ENCODE measurements at places on chromosomes 1 and 21.

DNA sequence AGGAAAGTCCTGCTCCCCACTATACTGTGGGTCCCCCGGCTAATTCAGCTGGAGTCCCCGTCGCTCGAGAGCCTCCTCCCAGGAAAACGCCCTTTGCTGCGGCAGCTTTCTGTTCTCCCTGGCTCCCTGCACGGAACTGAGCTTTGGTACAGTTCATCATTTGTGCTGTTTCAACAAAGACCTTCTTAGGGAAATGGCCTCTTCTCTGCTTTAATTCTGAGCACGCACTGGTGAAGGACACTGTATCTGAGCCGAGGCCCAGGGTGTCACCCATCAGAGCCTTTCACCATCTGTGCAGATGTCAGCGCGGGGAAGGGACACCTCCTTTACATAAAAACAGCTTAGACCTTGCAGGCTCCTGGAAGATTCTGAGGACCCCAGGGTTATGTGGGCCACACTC lies 13.5 kb upstream of the PEX10 start:
- no peak for DNase-seq

- no peak for DNase-seq
Measured at GRCh38 chr1:46420533-46420915, 26.4 kb downstream of the FAAH start.

DNA sequence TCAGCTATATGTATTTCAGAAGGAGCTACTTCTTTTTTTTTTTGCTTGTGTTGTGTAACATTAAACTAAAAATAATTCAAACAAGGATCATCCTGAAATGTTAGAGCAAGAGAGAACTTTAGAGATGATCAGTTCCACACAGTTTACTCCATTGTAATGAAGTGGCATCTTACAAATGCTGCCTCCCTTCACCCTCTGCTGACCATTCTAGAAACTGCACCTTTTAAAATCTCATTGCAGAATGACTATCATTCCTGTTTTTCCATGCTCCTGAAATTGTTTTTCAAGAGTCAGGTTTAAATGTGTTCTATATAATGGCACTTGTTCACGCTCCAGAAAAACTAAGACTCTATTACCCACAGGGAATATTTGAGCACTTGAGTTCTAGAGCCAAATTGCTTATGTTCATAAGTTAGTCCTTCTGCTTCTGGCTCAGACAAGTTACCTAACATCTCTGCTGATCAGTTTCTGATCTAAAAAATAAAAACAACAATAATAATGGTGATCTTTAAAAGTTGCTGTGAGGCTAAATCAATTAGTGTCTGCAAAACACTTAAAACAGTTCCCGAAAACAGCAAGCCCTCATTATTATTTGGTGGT lies 21.5 kb upstream of the SLC44A5 start:
- peak; percentile 55 for DNase-seq

DNA sequence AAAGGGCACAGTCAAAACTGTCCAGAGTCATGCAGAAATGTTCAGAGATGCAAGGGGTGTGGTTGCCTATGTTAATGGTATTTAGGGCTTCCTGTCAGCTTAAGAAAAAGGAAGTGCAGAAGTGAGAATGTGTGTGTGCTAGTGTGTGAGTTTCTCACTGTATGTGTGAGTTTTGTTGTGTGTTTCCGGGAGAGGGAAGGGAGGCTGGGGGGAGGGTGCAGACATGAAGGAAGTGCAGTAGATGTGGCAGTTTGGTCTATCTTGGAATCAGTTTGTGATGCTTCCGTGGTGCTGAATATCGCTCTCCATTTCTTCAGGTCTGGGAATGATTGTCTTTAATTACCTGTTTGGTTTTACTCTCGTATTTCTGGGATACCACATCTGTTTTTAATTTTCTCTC lies 16.5 kb upstream of the ATP6V1G3 start:
- no peak for DNase-seq

GRCh38 chr1:21567241-21568005 lies 58.2 kb downstream of the ALPL start:
- DNase-seq, result no peak

GRCh38 chr1:177784409-177784808 lies 185.4 kb downstream of the SEC16B start:
- DNase-seq, result no peak

- no peak for DNase-seq
Measured at GRCh38 chr1:119254067-119254720, 113.7 kb upstream of the WARS2 start.

DNA sequence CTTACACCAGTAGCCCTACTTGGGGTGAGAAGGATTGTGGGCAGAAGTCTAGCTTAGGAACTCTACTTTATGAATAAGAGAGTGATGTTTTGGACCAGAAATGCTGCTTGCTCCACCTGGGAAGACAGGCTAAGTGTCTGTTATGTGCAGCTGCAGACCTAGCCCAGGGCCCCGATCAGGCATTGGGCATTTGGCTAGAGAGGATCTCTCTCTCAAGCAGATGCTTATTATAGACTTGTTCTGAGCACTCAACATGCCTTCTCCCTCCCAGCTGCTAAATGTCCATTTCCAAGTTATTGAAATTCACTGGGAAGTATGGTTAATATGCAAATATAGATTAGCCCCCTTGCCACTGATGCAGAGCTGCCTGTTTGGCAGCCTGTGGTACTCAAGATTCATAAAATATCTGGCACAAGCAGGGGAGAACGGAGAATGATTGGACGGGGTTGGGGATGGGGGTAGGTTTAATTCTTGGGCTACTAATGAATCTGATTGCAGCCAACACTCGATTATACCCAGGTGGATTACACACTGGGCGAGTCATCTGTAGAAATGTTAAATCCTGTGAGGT lies 115.9 kb downstream of the KCND3 start:
- no peak for DNase-seq

DNA sequence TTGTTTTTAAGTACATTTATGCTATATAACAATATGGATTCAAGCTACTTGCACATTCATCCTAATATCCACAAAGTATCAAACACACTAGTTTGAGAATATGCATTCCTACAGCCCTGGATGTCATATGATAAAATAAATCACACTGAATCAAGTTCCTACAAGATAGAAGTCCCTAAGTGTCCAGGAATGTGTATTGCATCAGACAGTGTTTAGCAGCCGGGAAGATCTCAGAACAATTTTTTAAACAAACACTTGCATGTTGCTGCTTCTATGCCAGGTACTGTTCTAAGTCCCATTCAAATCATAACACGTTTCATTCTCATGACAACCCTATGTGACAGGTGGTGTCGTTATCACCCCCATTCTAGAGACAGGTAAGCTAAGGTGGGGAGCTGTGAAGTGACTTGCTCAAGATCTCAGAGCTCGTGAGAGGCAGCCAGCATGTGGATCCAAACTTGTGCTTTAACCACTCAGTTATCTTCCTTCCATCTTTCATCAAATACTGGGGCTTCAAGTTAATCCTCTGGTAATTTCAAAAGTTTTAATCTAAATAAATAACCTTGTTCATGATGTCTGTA lies 68.3 kb upstream of the KIF26B start:
- no peak for DNase-seq

DNA sequence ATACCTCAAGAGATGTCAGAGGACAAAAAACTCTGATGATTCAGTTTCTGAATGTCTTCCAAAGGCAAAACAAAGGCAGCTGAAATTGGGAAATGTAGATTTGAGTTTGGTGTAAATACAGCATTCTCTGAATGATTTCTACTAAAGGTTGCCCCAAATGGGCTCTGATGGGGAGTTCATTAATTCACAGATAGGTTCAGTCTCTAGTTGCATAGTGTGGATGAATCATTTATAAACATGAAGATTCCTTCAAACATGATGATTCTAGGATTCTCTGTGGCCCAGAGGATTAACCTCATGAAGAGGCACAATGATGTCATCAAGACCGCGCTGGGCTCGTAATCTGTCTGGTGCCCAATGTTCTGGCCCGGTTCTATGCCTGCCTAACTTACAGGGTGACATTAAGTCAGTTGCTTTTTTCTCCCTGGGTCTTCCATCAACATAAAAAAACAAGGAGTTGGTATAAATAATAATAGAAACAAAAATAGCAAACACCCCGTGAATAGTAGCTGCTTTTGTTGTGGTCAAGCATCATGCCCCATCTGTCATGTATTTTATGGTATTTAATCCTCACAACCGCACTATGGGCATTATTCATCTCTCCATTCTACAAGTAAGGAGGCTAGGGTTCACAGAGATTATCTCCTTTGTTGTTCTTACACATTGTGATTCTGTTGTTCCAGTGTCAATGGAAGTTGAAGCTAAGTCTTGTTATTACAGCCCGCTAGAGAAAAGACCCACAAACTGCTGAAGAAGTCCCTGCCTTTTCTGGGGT lies 509.6 kb upstream of the USP24 start:
- DNase-seq, result no peak

GRCh38 chr21:45136927-45137611 lies 62.7 kb downstream of the ADARB1 start:
- peak; percentile 36 for DNase-seq

DNA sequence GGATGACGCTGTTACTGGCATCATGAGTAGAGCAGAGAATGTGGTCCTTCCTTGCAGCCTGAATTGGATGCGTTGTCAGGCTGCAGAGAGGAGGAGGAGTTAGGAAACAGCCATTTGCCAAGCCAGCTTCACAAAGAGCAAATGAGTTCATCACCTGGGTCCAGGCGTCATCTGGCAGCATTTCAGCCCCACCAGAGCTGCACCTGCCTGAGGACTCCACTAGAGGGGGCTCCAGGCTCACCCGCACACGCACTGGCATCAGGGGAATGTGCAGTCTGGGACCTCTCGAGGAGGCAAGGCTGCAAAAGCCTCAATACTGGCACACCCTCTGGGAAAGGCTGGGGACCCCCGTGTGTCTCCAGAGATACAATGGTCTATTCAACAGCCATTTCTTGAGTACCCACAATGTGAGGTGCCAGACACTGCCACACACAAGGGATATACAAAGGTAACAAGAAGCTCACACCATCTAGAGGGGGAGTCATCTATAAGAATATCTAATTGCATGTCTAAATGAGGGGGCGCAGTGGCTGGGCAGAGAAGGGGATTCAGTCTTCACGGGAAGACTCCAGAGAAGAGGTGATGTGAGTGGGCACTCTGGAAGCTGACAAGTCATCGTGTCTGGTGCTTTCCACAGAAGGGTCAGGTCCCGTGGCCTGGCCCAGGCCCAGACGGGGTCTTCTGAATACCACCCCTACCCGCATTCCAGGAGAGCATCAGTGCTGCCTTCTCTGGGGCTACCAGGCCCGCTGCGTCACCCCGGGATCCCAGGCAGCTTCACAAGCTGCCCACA lies 53.5 kb upstream of the CNTN2 start:
- peak; percentile 1 for DNase-seq

DNA sequence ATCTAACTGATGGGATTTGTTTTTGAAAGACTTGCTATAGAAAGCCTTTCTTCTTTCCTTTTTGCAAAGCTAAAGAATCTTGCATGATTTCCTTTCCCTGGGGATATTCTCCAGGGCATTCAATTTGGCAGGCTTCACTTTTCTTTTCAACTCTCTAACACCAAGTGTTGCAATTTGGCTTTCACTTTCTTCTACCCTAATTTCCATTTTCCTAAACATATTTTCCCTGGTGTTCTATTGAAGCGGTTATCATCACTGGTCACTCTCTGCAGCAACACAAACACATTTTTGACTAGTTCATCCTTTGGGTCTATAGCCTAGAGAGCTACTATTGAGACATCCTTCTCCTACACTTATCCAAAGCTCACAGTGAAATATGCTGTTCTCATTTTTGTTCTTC lies 424.5 kb downstream of the NEGR1 start:
- no peak for DNase-seq

DNA sequence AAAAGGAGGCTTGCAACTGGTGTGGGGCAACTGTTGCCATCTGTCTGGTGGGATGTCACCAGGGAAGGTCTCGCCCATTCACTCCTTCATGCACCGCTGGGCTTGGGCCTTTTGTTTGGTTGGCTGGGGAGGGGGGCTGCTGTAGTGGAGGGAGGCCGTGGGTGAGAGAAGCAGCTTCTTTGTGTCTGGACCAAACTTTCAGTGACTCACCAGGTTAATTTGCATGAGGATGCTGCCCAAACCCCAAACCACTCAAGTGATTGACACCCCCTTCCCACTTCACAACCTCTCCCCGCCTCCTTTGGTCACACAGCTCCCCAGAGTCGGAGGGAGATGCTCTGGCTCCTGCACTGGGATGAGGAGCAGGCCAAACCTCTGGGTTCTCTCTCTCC lies 19.7 kb downstream of the BTG2 start:
- peak; percentile 44 for DNase-seq

- DNase-seq, result no peak
Measured at GRCh38 chr1:40703316-40703715, 11.8 kb downstream of the NFYC start.

GRCh38 chr1:2508751-2509150 lies 17.6 kb downstream of the PANK4 start:
- DNase-seq, result no peak

GRCh38 chr1:110412576-110412975 lies 5.1 kb upstream of the LAMTOR5 start:
- DNase-seq, result peak; percentile 5

DNA sequence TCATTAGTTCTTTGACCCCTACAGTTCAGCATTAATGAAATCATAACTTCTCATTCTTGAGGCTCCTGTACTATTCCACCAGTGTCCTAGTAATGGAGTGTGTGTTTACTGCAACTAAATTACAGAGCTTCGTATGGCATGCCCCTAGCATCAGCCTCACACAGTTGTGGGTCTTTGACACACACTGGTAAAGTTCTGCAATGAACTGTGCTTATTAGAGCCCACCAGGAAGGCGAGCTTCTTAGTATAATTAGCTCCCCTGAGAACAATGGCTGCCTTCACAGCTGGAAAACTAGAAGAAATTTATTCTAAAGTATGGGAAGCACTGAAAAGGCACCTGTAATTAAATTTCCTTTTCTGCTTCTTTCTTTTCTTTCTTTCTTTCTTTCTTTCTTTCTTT lies 251.1 kb upstream of the RGS18 start:
- DNase-seq, result no peak
